ENCODE measurements at places on chromosomes 3 and 15.

DNA sequence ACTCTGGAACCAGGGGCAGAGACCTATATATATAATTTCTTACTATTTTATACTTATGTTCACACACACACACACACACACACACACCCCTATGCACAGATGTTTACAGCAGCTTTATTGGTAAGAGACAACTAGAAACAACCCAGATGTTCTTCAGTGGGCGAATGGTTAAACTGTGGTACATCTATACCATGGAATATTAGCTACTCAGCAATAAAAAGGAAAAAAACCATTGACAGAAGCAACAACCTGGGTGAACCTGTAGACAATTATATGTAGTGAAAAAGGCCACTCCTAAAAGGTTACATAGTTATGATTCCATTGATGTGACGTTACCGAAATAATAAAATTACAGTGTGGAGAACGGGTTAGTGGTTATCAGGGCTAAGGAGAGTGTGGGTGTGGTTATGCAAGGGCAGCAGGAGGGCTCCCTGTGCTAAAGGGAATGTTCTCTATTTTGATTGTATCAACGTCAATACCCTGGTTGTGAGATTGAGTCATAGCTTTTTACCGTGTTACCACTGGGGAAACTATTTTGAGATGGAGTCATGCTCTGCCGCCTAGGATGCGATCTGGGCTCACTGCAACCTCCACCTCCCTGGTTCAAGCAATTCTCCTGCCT, 85.5 kb downstream of the FLNB start:
- no peak for DNase-seq

GRCh38 chr15:69997161-69997485, 100.6 kb downstream of the TLE3 start:
- no peak for DNase-seq

DNA sequence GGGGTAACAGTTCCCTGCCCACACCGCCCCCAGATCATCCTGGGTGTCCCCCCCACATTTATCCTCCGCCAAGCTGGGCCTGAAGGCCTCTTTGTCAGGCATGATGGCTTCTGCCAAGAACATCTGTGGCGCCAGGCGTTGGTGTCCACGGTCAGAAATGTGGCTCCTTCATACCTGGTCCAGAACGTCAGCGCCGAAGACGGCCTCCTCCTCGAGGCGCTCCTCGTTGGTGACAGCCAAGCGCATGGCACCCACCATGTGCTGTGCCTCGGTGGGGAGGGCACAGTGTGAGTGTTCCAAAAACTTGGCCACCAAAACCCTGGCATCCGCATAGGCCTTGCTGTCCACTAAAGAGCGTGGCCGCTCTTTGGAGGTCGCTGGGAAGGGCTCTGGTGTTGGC, 146.5 kb downstream of the NSMCE3 start:
- no peak for DNase-seq

GRCh38 chr3:48991851-48992545, 2.0 kb downstream of the P4HTM start:
- DNase-seq: no peak

GRCh38 chr3:71560665-71561064, 22.9 kb downstream of the FOXP1 start:
- no peak for DNase-seq

GRCh38 chr3:9623148-9623547, 26.2 kb upstream of the MTMR14 start:
- DNase-seq: no peak

GRCh38 chr3:158509891-158510290, 61.1 kb upstream of the MLF1 start:
- no peak for DNase-seq

GRCh38 chr15:74464897-74465296, 3.9 kb upstream of the UBL7 start:
- no peak for DNase-seq

DNA sequence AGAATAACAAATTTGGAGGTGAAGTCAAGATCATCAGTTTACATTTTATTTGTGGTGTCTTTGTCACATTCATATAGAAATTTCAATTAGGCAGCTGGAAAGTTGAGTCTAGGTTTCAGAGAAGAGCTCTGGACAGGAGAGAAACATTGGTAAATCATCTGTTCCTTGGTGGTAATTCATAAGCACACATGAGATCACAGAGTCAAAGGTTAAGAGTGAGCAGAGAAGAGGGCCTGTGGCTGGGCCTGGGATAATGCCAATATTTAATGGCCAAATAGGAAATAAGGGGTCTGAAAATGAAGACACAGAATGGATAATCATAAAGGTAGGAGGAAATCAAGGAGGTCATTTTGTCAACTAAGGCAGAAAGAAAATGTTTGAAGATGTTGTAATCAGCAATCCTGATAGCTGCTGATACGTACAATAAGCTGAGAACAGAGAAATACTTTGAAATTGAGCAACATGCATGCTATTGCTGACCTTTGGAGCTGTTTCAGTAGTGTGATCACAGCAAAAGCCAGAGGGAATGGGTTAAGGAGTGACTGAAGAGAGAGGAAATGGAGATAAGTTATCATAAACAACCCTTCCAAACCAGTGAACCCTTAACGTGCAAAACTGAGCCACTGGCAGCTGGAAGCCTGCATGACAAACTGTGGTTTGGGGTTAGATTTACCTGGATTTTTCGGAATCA, 692.8 kb downstream of the AGBL1 start:
- DNase-seq: no peak

DNA sequence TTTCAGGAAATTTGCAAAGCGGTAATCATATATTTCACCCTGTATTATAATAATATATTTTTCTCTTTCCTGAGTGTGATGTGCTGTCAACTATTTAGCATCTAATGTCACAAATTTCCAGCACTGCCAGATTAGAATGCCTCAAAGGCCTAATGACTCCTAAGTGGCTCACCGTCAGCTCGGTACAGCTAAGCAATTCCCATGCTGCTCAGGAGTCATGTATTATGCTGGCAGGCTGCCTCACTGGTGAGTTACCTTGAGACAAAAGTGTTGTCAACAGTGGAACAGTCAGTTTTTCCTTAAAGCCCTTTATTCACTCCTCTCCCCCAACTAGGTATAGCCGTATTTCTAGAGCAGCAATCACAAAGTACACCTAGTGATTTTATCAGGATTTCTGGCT, 83.6 kb downstream of the NSUN3 start:
- no peak for DNase-seq

- DNase-seq: no peak
Measured at GRCh38 chr3:179949869-179950268, 86.9 kb downstream of the PEX5L start.

DNA sequence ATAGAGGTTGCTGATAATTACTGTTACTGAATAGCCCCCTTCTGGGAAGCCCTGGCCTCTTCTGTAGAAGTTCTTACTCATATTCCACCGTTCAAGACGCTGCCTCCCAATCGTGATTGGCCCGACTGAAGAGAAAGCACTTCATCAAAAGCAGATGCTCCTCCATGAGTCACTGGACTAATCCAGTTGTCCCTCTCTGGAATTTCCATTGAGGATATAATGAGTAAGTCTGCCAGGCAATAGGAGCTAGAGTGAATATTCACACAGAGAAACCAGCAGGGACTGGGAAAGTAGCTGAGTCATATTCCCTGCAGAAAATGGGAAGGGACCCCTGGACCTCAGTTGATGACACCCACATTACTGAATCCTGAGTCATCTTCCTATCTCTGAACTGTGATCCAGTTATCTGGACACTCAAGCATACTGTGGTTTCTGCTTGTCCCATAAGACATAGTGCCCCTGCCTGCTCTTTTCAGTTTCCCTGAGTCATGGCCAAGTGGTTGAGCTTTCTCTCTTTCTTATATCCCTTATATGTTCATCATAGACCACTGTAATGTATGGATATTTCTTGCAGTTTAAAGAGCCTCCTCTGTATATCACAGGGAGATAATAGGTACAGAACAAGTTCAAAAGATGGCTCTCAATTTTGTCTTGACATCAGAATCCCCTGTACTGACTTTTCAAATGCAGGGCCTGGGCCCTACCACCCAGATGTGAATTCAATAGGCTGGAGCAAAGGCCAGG, 151.2 kb upstream of the CDIN1 start:
- DNase-seq: no peak

- DNase-seq: peak; percentile 10
Measured at GRCh38 chr3:72255791-72256559, 471.0 kb upstream of the PROK2 start.

DNA sequence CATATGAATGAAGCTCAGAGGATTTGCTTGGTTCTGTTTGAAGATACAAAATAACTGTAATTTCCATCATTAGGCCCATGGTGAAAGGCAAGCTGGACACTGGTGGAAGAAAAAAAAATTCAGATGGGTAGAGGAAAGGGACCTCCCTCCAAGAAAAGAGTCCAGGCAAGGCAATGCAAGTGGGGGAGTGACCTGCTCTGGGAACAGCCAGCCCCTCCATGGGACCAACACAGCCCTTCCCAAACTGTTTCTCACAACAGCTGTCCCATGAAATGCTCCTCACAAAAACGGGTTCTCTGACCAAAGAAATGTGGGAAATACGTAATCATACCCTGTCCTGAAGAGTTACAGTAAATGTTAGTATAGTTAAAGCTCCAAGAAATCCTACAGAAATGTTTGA, 4.4 kb upstream of the AP3S2 start:
- DNase-seq: no peak

- DNase-seq: no peak
Measured at GRCh38 chr3:64919934-64920333, 232.1 kb upstream of the ADAMTS9 start.

DNA sequence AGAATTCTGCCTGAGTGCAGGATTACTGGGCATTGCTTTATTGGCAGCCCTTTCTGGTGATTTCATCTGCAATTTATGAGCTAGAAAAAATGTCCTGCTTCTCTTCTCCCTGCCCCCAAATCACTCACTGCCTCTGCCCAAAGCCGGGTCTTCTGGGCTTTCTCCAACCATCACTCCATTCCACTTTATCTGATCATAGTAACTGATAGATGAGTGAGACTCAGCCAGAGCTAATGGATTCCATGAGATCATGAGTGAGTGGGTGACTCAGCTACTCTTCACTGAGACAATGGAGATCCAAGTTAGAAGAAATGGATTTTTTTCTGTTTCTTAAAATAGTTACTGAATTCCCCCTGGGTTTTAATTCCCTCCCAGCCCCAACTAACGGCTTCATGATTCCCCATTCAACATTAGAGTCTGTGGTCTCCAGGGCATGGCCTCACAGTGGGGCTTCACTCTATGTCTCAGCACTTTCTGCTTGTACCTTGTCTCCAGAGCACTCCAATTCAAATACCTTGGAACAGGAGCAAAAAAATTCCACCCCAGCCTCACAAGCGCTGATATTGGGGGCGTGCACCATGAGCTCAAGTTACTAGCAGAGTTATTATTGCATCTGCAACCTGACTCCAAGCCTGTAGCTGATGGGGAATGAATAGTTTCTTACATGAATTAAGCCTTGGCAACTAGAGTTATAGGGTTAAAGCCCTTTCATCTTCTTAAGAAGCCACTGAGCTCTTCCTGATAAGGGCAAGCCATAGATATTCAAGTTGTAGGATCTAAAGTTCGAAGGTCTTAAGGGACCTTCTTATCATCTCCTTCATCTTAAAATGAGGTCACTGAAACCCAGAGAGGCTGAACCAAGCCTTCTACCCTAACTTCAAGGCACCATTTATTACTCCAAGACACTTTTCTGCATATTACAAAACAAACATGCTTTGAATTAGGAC, 85.9 kb downstream of the AGBL1 start:
- DNase-seq: no peak

GRCh38 chr3:149462581-149463011, 11.9 kb upstream of the TM4SF4 start:
- no peak for DNase-seq

DNA sequence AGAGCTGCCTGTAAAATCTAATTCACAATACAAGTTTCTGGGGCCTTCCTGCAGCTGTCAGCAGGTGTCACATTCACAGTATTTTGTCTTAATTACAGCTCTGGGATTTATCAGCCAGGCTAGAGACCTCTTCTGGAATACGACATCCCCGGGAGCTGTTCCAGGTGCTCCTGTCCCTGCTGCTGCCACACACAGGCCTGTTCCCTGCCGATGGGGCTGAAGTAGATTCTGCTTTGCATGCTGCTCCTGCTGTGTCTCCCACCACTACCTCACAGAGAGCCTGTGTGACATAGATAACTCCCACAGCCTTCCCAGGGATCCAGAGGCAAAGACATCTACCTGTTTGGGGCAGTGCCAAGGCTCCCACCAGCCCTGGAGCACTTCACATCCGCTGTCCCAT, 20.4 kb downstream of the COLQ start:
- no peak for DNase-seq

All from activated T-cell treated with anti-CD3 and anti-CD28 coated beads for 1 hour (primary cell).